Activated CD8-positive, alpha-beta memory T cell treated with anti-CD3 and anti-CD28 coated beads, Interleukin-2, amount 10 ng/mL, durations not matched to agents 7 days and 5 days (primary cell): ENCODE measurements at places on chromosomes 7 and 10. TPM values are rescaled to one million over a fixed set of nuclear protein-coding genes. Genes with fewer than 3 reads are reported as not detected.

- no peak overlapping the region for H3K27ac ChIP-seq
- no peaks in the 10 kb centered on the region for H3K4me1 ChIP-seq
- no peaks in the 10 kb centered on the region for H3K36me3 ChIP-seq
- H3K27me3 ChIP-seq: peaks cover 90% of the 10 kb centered on the region
- DNase-seq: no peak
Measured at GRCh38 chr10:23198940-23199767, 7.0 kb downstream of the PTF1A start.

The GTF2IRD1 gene
- total RNA-seq: 0.20 TPM

The APBB1IP gene
- 73.2 TPM for total RNA-seq

DNA sequence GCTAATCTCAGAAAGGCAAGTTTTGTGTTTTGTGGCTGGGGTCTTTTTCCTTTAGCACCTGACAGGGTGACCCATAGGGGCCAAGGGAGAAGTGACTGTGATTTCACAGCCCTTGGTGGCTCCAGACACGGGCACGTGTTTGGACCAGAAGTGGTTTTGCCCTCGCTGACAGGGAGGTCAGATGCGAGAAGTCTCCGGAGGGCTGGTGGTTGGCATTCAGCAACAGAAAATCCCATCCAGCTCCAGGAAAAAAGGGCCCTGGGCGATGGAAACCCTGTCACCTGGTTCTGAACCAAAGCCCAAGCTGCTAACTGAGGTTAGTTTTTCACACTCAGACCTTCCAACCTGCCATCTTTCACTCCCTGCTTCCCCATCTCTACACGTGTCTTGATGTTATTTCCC is 272.9 kb downstream of the TRIL start:
- H3K27me3 ChIP-seq: peaks cover 10% of the 10 kb centered on the region
- H3K27ac ChIP-seq: no peak overlapping the region
- H3K36me3 ChIP-seq: no peaks in the 10 kb centered on the region
- no peak for DNase-seq

GRCh38 chr10:27319752-27320431 is 79.3 kb upstream of the ACBD5 start:
- H3K4me3 ChIP-seq: no peak overlapping the region
- H3K27me3 ChIP-seq: peaks cover 22% of the 10 kb centered on the region
- H3K27ac ChIP-seq: no peak overlapping the region
- peaks cover 7% of the 10 kb centered on the region for H3K4me1 ChIP-seq

The HTR5A gene
- total RNA-seq: not detected

GRCh38 chr7:1883031-1883761 is 213.1 kb downstream of the ELFN1 start:
- peaks cover 61% of the 10 kb centered on the region for H3K4me1 ChIP-seq
- peak overlapping the region; percentile 82 for H3K27ac ChIP-seq
- H3K27me3 ChIP-seq: no peaks in the 10 kb centered on the region
- H3K36me3 ChIP-seq: peaks cover 22% of the 10 kb centered on the region
- DNase-seq: peak; percentile 62

DNA sequence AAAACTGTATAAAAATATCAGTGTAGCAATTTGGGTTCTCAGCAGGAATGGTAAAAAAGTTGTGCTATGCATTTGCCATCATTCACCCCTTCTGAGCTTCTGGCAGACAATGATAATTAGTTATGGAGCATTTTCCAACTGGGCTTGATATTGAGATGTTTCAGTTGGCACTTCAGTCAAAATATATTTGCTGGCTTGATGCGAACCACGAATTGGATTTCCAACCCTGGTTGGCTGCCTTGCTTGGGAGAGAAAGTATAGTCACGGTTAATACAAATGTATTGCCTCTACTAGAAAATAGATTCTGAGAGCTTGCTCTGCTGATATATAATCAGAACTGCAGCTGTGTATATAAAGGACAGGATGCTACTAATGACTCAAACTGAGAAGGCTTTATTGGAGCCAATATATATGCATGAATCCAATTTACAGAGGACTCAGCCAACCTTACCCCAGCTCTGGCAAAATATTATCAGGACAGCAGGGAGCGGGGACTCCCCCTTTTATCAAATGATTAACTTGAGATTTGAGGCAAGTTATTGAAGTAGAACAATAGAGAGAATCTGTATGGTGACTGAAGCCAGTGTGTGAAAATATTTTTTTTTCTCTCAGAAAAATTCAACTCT is 219.8 kb upstream of the SMIM30 start:
- no peak for DNase-seq
- no peak overlapping the region for H3K4me3 ChIP-seq
- no peaks in the 10 kb centered on the region for H3K27me3 ChIP-seq
- H3K36me3 ChIP-seq: no peaks in the 10 kb centered on the region
- no peak overlapping the region for H3K27ac ChIP-seq
- no peaks in the 10 kb centered on the region for H3K4me1 ChIP-seq

The CYP26C1 gene
- 0.18 TPM for total RNA-seq

DNA sequence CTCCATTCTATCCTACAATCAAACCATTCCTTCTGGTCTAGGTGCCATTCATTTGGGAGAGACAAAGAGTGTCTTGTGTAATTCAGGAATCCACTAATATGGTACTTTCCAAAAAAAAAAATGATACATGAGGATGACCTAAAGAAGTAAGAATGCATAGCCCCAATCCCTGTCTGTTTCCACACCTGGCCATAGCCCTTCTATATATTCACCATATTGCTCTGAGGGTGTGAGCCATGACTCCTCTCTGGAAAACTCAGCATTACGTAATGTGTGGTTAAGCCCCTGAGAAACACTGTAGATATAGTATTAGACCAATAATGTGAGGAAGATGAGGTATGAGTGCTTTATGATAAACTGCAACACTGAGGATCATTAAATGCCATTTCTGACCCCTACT is 592.7 kb downstream of the INHBA start:
- H3K27me3 ChIP-seq: no peaks in the 10 kb centered on the region
- no peak overlapping the region for H3K27ac ChIP-seq
- no peaks in the 10 kb centered on the region for H3K4me1 ChIP-seq
- no peak overlapping the region for H3K4me3 ChIP-seq
- DNase-seq: no peak
- H3K36me3 ChIP-seq: no peaks in the 10 kb centered on the region

GRCh38 chr10:119371704-119372663 is 164.6 kb downstream of the GRK5 start:
- H3K27ac ChIP-seq: no peak overlapping the region
- H3K4me3 ChIP-seq: no peak overlapping the region
- H3K4me1 ChIP-seq: peaks cover 20% of the 10 kb centered on the region
- DNase-seq: no peak

DNA sequence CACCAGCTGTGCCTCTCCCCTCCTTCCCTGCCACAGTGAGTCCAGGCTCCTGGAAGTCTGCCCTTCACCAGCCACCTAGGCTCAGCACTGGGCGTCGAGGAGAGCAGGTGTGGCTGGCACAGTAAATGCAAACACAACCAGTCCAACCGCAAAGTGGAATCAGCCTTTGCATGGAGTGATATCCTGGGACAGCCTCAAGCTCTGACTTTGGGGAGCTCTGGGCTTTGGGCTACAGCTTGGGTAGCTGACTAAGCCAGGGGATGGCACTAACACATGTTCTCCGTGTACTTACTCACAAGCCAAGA is 312.4 kb downstream of the KCNMA1 start:
- H3K27ac ChIP-seq: no peak overlapping the region
- no peaks in the 10 kb centered on the region for H3K4me1 ChIP-seq

DNA sequence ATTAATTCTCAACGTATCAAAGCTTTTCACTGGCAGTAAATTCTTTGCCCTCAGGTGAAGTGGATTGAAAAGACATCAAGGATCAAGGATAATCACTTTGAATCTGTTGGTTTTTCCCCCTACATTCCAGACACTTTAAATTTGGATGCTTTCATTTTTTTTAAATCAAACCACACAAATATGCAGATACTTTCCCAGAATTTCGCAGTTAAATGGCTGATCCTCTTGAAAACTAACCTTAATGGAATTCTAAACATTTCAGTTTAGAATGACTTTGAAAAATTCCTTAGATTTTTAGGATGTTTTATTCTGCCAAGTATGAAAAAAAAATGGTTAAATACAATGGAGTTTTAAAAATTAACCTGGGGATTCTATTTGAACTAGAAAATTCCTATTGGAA is 325.9 kb downstream of the GFRA1 start:
- no peak overlapping the region for H3K27ac ChIP-seq
- no peak for DNase-seq
- no peaks in the 10 kb centered on the region for H3K4me1 ChIP-seq
- no peak overlapping the region for H3K4me3 ChIP-seq

DNA sequence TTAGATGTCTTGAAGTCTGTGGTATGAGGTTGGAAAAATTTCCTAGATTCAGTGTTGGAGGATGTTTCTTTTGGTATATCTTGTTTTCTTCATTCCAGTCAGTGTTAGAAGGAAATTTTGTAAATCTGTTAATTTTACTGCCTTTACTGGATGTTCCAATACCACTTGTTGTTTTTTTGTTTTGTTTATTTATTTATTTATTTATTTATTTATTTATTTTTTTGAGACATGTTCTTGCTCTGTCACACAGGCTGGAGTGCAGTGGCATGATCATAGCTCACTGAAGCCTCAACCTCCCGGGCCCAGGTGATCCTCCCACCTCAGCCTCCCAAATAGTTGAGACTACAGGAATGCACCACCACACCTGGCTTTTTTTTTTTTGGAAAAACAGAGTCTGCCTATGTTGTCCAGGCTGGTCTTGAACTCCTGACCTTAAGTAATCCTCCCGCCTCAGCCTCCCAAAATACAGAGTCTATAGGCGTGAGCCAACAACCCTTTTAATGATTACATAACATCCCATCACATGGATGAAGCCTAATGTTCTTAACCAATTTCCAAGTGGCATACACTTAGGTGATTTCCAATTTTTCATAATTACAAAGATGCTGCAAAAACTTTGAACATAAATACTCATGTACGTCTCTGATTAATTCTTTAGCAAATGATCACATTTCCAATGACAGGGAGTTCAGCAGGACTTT is 52.8 kb upstream of the WAC start:
- no peak overlapping the region for H3K27ac ChIP-seq
- DNase-seq: no peak
- H3K4me1 ChIP-seq: no peaks in the 10 kb centered on the region
- H3K4me3 ChIP-seq: no peak overlapping the region
- H3K27me3 ChIP-seq: peaks cover 2% of the 10 kb centered on the region
- no peaks in the 10 kb centered on the region for H3K36me3 ChIP-seq

GRCh38 chr10:78211561-78212051 is 177.9 kb downstream of the RPS24 start:
- no peaks in the 10 kb centered on the region for H3K36me3 ChIP-seq
- DNase-seq: no peak
- H3K27me3 ChIP-seq: peaks cover 27% of the 10 kb centered on the region
- no peak overlapping the region for H3K4me3 ChIP-seq
- peaks cover 3% of the 10 kb centered on the region for H3K4me1 ChIP-seq
